Naive thymus-derived CD4-positive, alpha-beta T cell (primary cell): ENCODE measurements at places on chromosomes 4 and X. TPM values are rescaled to one million over a fixed set of nuclear protein-coding genes. Genes with fewer than 3 reads are reported as not detected.

FGG gene
- total RNA-seq = not detected

H2BW2 gene
- not detected in 2 replicates for total RNA-seq

DNA sequence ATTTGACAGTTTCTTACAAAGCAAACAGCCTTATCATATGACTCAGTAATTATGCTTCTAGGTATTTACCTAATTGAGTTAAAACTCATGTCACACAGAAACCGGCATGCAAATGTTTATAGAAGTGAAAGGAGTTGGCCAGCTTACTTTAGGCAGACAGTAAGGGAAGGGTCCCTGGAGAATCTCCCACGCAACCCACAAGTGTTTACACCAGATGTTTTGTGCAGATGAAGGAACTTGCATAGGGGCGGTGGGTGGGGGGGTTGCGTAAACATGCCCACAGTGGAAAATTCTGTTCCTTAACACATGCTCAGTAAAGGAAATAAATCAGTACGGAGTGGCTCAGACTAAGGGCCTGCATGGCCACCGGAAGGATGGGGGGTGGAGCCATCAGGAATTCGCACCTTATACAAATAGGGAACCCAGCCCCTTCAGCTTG, 330.5 kb upstream of the AADAT start:
- no peak for DNase-seq
- H3K27me3 ChIP-seq = no peaks in the 10 kb centered on the region
- H3K27ac ChIP-seq = no peak overlapping the region
- no peaks in the 10 kb centered on the region for H3K36me3 ChIP-seq
- H3K4me1 ChIP-seq = no peaks in the 10 kb centered on the region

DNA sequence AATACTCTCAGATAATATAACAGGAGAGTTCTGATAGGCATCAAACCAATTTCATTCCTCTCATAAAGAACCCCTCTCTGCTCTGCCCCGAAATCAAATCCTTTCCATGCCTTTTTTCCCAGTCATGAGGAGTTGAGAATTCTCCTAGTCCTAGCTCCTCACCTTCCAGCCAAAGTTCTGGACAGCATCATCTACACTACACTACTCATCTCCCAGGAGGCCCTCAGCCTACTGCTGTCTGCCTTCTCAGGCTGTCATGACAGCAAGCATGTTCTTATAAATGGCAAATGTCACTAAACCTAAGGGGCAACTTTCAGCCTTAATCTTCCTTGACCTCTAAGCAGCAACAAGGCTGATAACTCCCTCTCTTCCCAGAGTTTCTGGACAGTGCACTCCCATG, 26.6 kb downstream of the MAPK10 start:
- no peaks in the 10 kb centered on the region for H3K27me3 ChIP-seq
- no peak for DNase-seq
- no peak overlapping the region for H3K4me3 ChIP-seq
- H3K27ac ChIP-seq = no peak overlapping the region

GRCh38 chr4:35250761-35251160, 993.6 kb downstream of the ARAP2 start:
- H3K27me3 ChIP-seq = no peaks in the 10 kb centered on the region
- no peaks in the 10 kb centered on the region for H3K36me3 ChIP-seq
- no peak overlapping the region for H3K27ac ChIP-seq
- no peaks in the 10 kb centered on the region for H3K4me1 ChIP-seq
- no peak for DNase-seq
